B cell (primary cell): ENCODE measurements at places on chromosomes 3 and 15. TPM values are rescaled to one million over a fixed set of nuclear protein-coding genes. Genes with fewer than 3 reads are reported as not detected.
A peak's percentile ranks its signal among the peaks of the same experiment; 100 is the strongest.

CPN2 gene
- polyA plus RNA-seq: not detected in 2 replicates

LRTM1 gene
- polyA plus RNA-seq: not detected in 2 replicates

BCL2A1 gene
- 34.0 and 49.2 TPM in 2 replicates for polyA plus RNA-seq

KLHDC8B gene
- 0.43 and 0.79 TPM in 2 replicates for polyA plus RNA-seq

ARGFX gene
- not detected in 2 replicates for polyA plus RNA-seq

WDR93 gene
- 0.06 TPM in 1 of 2 replicates, not detected in the other for polyA plus RNA-seq

SERINC4 gene
- polyA plus RNA-seq: 0.10 TPM in 1 of 2 replicates, not detected in the other

PLA2G4D gene
- polyA plus RNA-seq: not detected in 2 replicates

LRRC34 gene
- polyA plus RNA-seq: 2.5 and 3.5 TPM in 2 replicates

- H3K4me1 ChIP-seq: peaks cover 16% of the 10 kb centered on the region
- H3K27me3 ChIP-seq: peaks cover 19% of the 10 kb centered on the region
- peak; percentile 9 for DNase-seq
- no peaks in the 10 kb centered on the region for H3K36me3 ChIP-seq
Measured at GRCh38 chr15:91849749-91850161, 3.8 kb upstream of the SLCO3A1 start.

GRCh38 chr15:59237119-59237855 is 30.6 kb downstream of the LDHAL6B start:
- no peaks in the 10 kb centered on the region for H3K27me3 ChIP-seq
- H3K36me3 ChIP-seq: peaks cover under 1% of the 10 kb centered on the region
- DNase-seq: peak; percentile 57

GRCh38 chr15:42933886-42934667 is 13.5 kb upstream of the TTBK2 start:
- no peaks in the 10 kb centered on the region for H3K4me1 ChIP-seq
- H3K27me3 ChIP-seq: no peaks in the 10 kb centered on the region
- no peak overlapping the region for H3K27ac ChIP-seq
- DNase-seq: no peak
- no peaks in the 10 kb centered on the region for H3K36me3 ChIP-seq

GRCh38 chr15:67307889-67308597 is 53.5 kb downstream of the IQCH start:
- no peaks in the 10 kb centered on the region for H3K36me3 ChIP-seq
- no peaks in the 10 kb centered on the region for H3K27me3 ChIP-seq
- no peak overlapping the region for H3K27ac ChIP-seq
- no peak for DNase-seq

DNA sequence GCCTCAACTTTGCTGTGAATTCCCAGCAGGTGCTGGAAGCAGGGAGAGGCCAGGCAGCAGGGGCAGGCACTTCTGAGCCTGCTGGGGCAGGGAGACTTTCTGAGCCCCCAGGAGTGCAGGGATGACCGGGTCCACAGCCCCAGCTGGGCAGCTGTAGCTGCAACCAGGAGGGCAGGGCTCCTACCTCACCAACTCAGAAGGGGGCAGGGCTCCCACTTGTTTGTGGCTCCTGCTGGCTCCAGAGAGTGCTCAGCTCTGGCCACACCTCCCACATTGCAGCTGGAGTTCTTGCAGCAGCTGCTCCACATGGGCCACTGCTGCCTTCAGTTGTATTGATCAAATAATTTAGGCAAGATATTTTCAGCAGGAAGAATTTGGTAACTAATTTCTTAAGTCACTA is 812.3 kb downstream of the NSUN3 start:
- H3K27ac ChIP-seq: no peak overlapping the region
- no peaks in the 10 kb centered on the region for H3K27me3 ChIP-seq
- H3K4me3 ChIP-seq: no peak overlapping the region

GRCh38 chr3:131712662-131713061 is 209.9 kb upstream of the MRPL3 start:
- H3K27me3 ChIP-seq: no peaks in the 10 kb centered on the region
- H3K36me3 ChIP-seq: no peaks in the 10 kb centered on the region
- no peaks in the 10 kb centered on the region for H3K4me1 ChIP-seq
- H3K27ac ChIP-seq: no peak overlapping the region
- no peak for DNase-seq
- H3K4me3 ChIP-seq: no peak overlapping the region

GRCh38 chr3:133074977-133075376 is 36.8 kb downstream of the TMEM108 start:
- H3K27ac ChIP-seq: no peak overlapping the region
- H3K36me3 ChIP-seq: no peaks in the 10 kb centered on the region
- H3K4me1 ChIP-seq: no peaks in the 10 kb centered on the region
- DNase-seq: no peak

- no peaks in the 10 kb centered on the region for H3K4me1 ChIP-seq
- H3K36me3 ChIP-seq: no peaks in the 10 kb centered on the region
- H3K27ac ChIP-seq: no peak overlapping the region
- no peaks in the 10 kb centered on the region for H3K27me3 ChIP-seq
Measured at GRCh38 chr15:72947709-72948108, 104.6 kb upstream of the NEO1 start.

GRCh38 chr3:197331131-197331530 is 32.7 kb upstream of the DLG1 start:
- no peak overlapping the region for H3K4me3 ChIP-seq
- no peak overlapping the region for H3K27ac ChIP-seq
- no peaks in the 10 kb centered on the region for H3K27me3 ChIP-seq
- no peak for DNase-seq

- H3K27ac ChIP-seq: no peak overlapping the region
- no peaks in the 10 kb centered on the region for H3K4me1 ChIP-seq
- peaks cover 24% of the 10 kb centered on the region for H3K36me3 ChIP-seq
- no peak for DNase-seq
Measured at GRCh38 chr15:41048397-41048796, 67.7 kb downstream of the INO80 start.

DNA sequence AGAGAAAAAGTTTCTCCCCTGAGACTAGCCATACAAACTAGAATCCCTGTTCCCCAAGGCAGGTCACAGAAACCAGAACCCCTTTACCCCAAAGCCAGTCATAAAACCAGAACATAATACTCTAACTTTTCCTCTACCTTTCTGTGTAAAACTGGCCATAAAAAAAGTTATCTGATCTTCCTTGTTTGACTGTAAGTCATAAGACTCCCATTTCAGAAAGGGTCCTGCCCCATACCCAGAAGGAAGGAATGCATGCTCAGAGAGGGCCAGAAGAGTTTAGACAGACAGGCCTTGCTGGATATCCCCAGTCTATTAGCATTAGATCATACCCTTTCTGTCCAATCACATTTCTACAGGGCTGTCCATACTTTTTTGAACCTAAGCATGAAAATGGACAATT is 27.2 kb downstream of the SCN11A start:
- DNase-seq: no peak
- no peaks in the 10 kb centered on the region for H3K27me3 ChIP-seq
- H3K27ac ChIP-seq: no peak overlapping the region
- H3K4me3 ChIP-seq: no peak overlapping the region
- H3K36me3 ChIP-seq: no peaks in the 10 kb centered on the region

- no peaks in the 10 kb centered on the region for H3K4me1 ChIP-seq
- no peaks in the 10 kb centered on the region for H3K36me3 ChIP-seq
- no peak overlapping the region for H3K4me3 ChIP-seq
- H3K27me3 ChIP-seq: no peaks in the 10 kb centered on the region
- H3K27ac ChIP-seq: no peak overlapping the region
Measured at GRCh38 chr15:81723113-81723651, 322.6 kb downstream of the MEX3B start.

- H3K27me3 ChIP-seq: no peaks in the 10 kb centered on the region
- no peaks in the 10 kb centered on the region for H3K36me3 ChIP-seq
- no peak overlapping the region for H3K4me3 ChIP-seq
- H3K4me1 ChIP-seq: no peaks in the 10 kb centered on the region
- DNase-seq: no peak
- no peak overlapping the region for H3K27ac ChIP-seq
Measured at GRCh38 chr3:127135241-127136023, 57.5 kb upstream of the PRR23E start.

DNA sequence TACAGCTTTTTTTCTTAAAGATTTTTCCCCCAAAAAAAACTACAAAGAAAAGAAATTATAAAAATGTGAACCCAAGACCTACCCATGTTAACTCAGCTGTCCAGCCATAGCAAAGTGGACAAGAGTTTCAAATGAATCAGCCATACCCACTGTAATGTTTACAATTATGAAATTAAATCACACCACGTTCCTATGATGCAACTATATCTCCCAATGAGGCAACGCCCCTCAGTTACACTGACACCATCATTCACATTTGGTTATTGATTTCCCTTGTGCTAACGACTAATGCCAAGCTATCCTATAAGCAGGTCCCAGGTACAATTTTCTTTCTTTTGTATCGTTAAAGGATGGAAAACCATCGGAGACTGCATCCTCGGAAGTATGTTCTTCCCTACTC is 115.1 kb upstream of the ICE2 start:
- H3K27me3 ChIP-seq: peaks cover 22% of the 10 kb centered on the region
- H3K36me3 ChIP-seq: no peaks in the 10 kb centered on the region
- no peak overlapping the region for H3K4me3 ChIP-seq
- no peak for DNase-seq
- peaks cover 11% of the 10 kb centered on the region for H3K4me1 ChIP-seq
- H3K27ac ChIP-seq: no peak overlapping the region

DNA sequence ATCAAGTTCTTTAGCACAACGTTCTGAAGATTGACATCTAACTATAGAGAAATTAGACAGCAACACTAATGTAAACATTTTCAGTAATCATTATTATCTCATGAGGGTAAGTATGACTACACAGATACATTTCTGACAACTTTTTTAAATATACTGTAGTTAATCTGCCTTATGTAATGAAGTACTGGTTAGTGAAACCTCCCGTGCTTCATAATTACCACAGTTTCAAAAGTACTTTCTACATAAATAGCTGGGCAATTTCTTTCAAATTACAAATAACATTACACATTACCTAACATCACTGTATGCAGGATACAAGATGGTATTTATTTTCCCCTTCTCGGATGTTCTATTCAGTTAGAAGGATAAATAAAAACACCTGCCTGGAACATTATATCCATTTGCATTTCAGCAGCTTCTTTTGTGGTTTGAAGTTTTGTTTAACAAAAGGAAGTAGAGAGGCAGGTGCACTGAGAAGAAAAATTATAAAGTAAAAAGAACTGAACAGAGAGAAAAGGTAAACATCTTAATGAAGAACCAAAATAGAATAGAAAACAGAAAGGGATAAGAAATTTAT is 1241.5 kb upstream of the GBE1 start:
- H3K27me3 ChIP-seq: no peaks in the 10 kb centered on the region
- H3K4me1 ChIP-seq: no peaks in the 10 kb centered on the region
- no peak for DNase-seq
- no peak overlapping the region for H3K4me3 ChIP-seq

DNA sequence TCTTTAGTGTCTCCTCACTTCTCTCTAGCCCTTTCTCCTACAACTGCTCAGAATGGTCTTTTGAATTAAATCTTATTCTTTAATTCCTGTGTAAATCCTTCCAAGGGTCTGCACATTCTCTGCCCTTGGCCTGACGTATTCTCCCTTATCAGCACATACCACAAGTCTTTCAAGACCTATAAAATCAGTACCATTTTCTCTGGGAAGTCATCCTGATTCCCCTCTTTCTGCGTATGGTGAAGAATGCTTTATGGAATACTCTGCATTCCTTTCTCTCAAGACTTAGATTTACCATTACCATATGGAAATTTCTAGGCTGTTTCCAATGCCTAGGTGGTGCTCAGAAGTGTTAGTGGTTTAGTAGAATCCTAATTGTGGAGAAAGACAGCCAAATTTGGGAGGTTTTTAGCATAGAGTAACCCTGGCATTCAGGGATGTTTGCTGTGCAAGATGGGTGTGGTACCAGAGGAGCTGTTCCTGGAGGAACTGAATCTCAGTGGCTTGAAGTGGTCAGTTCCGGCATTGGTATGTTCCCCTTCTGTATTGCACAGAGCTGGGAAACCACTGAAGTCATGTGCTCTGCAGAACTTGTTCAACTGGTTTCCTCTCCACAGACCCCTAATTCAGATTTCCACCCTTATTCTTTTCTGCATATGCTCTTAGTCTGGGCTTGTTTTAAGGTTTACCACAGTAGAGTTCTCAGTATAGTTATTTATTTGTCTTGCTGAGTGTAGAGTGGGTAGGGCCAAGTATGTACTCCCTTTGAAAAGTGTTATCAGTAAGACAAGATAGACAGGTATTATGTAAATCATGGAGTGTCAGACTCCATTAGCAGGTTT is 24.5 kb downstream of the IQGAP1 start:
- no peaks in the 10 kb centered on the region for H3K27me3 ChIP-seq
- H3K4me1 ChIP-seq: peaks cover 41% of the 10 kb centered on the region
- H3K27ac ChIP-seq: peak overlapping the region; percentile 2
- H3K36me3 ChIP-seq: peaks cover 7% of the 10 kb centered on the region

GRCh38 chr3:171950373-171950772 is 89.0 kb upstream of the FNDC3B start:
- no peaks in the 10 kb centered on the region for H3K4me1 ChIP-seq
- H3K27ac ChIP-seq: no peak overlapping the region
- no peaks in the 10 kb centered on the region for H3K36me3 ChIP-seq
- H3K4me3 ChIP-seq: no peak overlapping the region

DNA sequence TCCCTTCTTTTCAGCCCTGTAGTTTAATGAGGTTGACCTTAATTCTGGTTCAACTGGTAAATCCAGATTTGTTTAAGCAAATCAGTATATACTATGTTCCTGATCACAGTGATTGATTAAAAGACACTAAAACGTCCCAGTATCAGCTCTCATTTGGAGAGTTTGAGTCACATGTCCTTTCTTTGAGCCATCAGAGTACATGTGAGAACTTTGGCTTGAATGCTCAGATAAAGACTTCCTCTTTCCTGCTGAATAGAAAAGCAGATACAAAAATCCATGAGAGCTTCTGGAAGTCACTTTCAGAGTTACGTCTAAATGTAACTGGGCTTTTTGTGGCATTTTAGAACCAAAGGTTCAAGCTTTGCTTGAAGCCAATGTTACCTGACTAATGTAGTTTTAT is 341.8 kb upstream of the SATB1 start:
- no peak for DNase-seq
- H3K36me3 ChIP-seq: no peaks in the 10 kb centered on the region
- no peak overlapping the region for H3K4me3 ChIP-seq
- H3K4me1 ChIP-seq: no peaks in the 10 kb centered on the region
- H3K27ac ChIP-seq: no peak overlapping the region

DNA sequence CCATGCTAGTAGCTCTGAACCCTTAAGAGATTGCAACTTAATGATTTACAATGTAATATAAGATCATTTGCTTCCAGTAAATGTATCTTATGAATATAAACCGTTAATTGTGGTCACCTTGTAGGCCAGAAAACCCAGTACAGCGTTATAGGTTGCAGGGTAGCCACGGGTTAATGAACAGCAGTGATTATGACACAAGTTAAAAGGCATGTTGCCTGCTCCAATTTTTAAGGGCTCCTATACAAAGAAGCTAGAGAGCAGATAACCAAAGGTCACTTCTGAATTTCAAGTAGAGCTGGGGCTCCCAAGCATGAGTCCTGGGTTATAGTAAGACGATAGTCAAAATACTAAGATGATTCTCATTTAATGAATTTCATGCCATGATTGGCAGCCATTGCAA is 13.5 kb downstream of the GUCA1C start:
- no peak overlapping the region for H3K27ac ChIP-seq
- no peak overlapping the region for H3K4me3 ChIP-seq
- no peaks in the 10 kb centered on the region for H3K36me3 ChIP-seq
- H3K4me1 ChIP-seq: no peaks in the 10 kb centered on the region
- DNase-seq: no peak
